ENCODE measurements at places on chromosomes 5 and 9. TPM values are rescaled to one million over a fixed set of nuclear protein-coding genes. Genes with fewer than 3 reads are reported as not detected.
A peak's percentile ranks its signal among the peaks of the same experiment; 100 is the strongest.

- no peak for DNase-seq
These were observed 291.9 kb downstream of the EDIL3 start for GRCh38 chr5:84092738-84093137.

DNA sequence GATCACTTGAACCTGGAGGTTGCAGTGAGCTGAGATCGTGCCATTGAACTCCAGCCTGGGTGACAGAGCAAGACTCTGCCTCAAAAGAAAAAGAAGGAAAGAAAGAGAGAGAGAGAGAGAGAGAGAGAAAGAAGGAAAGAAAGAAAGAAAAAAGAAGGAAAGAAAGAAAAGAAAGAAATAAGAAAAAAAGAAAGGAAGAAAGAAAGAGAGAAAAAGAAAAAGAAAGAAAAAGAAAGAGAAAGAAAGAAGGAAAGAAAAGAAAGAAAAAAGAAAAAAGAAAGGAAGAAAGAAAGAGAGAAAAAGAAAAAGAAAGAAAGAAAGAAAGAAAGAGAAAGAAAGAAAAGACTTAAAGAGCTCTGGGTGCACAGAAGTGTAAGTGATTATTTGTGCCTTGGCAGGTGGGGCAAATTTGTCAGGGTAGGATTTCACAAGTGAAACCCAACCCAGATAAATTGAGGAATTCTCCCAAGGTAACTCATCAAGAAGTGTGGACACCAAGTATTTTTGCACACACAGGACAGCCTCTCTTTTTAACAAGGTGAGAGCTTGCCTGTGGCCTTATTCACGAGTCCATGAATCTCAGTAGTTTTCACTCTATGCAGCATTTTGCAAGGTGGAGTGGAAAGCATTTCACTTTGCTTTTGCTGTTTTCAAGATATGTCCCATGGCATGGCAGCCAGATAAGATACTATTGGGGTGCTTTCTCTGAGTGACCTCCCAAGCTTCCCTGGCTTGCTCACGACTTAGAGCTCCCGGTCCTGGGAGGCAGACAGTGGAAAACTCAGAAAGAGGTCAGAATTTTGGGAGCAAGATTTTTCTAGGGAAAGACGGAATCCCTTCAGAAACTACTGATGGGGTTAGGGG is 57.8 kb downstream of the C9orf153 start:
- DNase-seq = no peak

DNA sequence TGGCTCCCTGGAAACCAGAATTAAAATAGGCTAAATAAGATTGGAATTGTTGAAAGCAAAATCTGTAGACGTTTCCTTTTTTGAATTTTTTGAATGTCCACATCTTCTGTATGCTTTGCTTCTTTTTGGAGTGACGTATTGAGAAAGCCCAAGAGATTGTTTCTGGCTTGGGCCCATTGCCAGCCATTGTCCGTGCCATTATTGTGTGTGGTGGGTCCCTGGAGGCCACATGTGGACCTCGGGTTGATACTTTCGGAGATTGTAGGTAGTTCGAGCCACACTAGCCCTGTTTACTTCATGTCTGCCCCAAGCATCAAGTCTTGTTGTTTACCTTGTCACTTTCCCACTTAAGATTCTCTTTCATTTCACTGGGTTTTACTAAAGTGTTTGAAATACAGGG is 106.0 kb downstream of the PALM2AKAP2 start:
- no peak for DNase-seq

DNA sequence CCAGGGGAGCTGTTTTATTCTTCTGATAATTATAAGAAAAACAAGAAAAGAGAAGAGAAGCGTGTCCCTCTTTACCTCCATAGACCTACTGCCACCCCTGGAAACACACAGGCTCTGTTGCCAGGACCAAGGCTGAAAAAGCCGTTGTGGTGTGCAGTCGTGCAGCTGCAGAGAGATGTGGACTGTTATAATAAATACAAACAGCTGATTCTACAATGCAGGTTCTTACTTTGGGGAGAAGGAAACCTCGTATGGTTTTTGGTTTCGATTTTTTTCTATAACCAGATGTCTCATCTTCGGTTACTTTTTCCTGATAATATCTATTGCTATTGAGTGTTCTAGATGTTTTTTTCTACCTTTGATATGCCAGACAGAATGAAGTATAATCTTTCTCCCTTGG is 28.1 kb downstream of the FYB1 start:
- DNase-seq = no peak

DNA sequence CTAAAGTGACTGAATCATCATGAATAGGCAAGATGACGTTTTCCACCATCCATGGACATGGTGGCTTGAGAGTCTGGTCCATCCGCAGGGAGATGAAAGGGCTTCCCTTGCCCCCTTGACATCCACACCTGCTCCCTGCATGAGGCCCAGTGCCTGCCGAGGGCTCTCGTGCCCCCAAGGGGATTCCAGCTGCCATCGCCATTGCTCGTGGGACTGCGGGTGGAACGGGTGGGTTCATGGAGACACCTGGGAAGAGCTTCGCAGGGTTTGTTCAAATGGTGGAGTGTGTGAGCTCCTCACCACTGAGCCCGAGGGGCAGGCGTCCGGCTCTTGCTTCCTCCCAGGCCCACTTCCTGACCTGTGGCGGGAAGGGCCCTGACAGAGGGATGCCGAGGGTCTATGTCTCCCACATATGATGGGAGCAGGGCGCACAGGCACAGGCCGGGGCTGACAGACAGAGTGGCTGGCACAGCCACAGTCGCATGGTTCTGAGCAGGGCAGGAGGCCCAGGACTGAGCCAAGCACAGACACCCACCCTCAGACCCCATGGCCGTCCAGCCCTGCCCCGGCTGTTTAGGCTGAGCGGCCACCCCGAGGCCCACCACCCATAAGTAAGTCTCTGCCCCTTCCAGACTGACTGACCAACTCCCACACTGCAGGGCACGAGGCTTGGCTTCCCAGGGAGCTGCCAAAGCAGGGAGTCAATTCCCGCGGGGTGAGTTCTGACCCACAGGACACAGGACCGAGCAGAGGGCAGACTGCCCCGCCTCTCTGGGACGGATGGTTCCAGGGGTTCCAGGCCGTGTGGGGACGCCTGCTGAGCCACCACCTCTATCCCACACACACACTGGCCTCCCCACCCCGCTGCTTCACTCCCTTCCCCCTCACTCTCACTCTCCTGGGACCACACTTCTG is 70.0 kb upstream of the PPP1R26 start:
- DNase-seq = no peak

- no peak for DNase-seq
These were observed at the start of gene CAPSL for GRCh38 chr5:35938568-35939227. Gene CAPSL, minus strand, starts transcription at chr5:35938622. Its CDS starts 17,502 bp downstream, at chr5:35921120.

DNA sequence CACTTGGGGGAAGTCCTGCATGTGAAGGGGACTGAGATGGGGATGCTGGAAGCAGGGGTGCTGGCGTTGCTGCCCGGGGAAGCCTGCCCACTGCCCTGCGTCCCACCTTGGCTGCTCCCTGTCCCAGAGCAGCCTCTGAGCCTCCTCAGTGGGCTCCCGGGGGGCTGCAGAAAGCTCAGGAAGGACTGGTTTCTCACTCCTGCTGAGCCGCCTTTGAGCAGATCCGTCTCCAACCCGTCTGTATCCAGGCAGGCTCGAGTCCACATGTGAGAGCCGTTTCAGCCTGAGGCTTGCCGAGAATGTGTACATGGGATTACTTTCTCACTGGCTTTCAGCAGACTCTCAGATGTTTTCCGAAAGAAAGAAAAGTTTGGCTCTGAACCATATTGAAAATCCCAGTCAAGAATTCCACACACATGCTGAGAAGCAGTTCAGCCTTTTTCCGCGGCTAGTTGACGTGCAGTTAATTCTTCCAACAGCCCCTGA is 95.3 kb upstream of the COL5A1 start:
- DNase-seq = no peak

DNA sequence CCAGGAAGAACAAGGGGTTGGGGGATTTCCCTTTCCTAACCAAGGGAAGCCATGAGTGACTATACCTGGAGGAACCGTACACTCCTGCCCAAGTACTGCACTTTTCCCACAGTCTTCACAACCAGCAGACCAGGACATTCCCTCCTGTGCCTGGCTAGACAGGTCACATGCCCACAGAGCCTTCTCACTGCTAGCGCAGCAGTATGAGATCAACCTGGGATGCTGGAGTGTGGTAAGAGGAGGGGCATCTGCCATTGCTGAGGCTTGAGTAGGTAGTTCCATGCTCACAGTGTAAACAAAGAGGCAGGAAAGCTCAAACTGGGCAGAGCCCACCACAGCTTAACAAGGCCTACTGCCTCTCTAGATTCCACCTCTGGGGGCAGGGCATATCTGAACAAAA is 35.9 kb downstream of the SAXO1 start:
- DNase-seq = no peak

- DNase-seq = peak; percentile 27
These were observed 1111.1 kb downstream of the TAF11L14 start for GRCh38 chr5:18745042-18745987.

DNA sequence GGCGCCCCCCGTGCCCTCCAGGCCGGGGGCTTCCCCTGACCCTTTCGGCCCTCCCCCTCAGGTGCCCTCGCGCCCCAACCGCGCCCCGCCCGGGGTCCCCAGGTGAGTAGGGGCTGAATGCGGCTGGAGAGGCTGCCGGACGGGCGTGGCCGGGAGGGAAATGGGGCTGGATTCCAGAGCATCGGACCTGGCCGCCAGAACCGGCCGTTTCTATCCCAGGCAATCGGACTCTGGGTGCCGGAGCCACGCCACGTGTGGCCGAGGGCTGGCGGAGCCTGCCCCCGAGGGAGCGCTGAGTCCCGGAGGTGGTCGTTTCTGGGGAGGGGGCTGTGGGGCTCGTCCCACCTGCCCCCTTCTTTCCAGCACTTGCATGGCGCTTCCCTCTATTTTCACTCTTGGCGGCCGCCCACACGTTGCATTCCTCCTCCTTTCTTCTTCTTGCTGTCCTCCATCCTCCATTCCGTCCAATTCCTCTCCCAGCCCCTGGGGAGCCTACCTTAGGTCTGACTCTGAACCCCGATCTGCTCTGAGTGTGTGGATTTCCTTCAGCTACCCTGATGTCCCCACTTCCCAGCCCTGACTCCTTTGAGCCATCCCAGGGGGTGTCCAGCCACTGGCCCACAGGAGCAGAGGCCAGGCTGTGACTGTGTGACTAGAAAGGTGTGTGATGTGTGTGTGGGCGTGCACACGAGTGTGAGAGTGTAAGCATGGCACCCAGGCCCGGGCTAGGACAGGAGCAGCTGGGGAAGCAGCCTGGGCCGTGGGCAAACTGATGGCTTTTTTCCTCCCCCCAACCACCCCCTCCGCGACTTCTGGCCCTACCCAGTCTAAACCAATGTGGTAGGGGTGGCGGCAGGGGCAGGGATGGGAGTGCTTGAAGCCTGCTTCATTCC is 24.7 kb downstream of the GOLGA2 start:
- DNase-seq = no peak

GRCh38 chr5:122341087-122341486 is 29.1 kb downstream of the SNCAIP start:
- no peak for DNase-seq

DNA sequence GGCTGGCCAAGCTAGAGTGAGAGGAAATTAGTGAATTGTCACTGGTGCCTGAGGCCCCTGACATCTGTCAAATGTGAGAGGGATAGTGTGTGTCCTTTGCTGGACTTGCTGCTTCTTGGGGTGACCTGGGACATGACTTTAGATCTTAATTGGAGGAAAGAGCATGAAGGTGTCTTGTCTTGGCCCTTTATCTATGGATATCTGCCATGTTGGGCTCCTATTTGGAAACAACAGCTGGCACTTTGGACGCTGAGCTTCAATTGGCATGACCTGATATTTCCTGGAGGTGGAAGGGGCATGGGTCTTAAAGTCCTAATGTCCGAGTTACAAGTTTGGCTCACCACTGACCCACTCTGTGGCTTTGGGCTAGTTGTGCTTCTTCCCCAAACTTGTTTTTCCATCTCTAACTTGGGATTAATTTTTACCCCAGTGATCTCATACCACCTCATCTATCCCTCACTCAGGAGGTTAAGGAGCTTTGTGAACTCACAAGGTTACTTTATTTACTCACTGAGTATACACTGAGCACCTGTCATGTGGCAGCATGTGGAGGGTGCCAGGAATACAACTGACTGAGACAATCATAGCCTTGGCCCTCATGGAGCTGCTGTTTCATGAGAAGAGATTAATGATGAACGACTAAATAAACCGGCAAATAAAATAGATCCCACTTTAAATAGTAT is 30.1 kb upstream of the CXCL14 start:
- DNase-seq = no peak

- no peak for DNase-seq
These were observed 6.3 kb upstream of the HAPLN1 start for GRCh38 chr5:83726912-83727311.

DNA sequence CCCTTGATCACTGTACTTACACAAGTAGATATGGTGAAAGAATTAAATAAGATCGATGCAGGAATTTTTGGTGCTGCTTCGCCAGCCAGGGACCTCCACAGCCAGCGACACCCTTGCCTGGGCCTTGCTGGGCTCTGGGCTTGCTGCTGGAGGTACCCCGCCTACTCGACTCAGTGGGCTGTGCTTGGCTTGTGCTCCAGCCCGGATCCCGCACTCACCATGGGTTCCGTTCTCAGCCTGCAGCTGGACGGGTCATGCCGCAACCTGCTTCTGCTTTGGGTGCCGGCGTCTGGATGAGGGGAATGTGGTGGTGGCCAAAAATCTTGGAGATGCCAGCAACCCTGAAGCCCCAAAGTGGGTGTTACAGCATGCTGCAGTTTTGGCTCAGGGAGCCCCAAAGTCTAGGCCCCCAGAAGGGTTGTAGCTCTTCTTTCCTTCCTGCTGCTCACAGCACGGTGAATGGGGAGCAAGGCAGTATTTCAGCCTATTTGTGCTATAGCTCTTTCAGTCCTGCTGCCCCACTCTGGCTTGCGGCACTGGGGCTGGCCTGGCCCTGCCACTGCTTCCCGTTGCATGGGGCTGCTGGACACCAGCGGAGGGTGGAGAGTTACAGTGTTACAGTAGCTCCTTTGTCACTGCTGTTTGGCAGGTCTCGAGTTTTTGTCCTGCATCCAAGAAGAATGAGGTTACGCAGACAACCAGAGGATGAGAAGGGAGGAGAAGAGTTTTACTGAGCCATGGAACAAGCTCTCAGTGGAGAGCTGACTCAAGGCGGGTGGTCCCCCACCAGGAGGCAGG is 48.0 kb downstream of the TARS1 start:
- no peak for DNase-seq

GRCh38 chr5:133702791-133703770 is 90.7 kb upstream of the FSTL4 start:
- DNase-seq = no peak

DNA sequence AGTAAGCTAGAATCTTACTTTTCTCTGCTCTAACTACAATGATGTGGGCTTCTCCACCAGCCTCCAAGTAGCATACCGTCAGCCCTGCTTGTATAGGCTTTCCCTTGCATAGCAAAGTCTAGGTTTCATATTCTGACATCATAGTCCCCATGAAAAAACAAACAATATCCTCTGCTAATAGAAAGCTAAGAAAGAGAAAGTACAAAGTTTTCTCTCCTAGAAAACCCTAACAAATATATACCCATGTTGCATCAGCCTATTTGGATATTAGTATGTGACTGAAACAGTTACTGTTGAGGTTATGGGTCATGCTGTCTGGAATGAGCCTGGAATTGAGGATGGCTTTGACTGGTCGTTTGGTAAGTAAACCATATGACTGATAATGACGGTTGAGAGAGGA is 1696.0 kb downstream of the MAT2B start:
- DNase-seq = no peak

The SLCO4C1 gene
- total RNA-seq = 0.79 TPM

The NKD2 gene
- total RNA-seq = 18.7 TPM

The IFNK gene
- total RNA-seq = not detected

The ZNF367 gene
- total RNA-seq = 24.7 TPM

The F2R gene
- total RNA-seq = 4.5 TPM

The PCDHB4 gene
- total RNA-seq = not detected

The DAPK1 gene
- 37.8 TPM for total RNA-seq

The FGF10 gene
- total RNA-seq = not detected

The RNF38 gene
- 35.2 TPM for total RNA-seq

The ABO gene
- total RNA-seq = not detected

Data from activated T-cell treated with anti-CD3 and anti-CD28 coated beads, Interleukin-2, amount 50 U/mL, for 72 hours (primary cell).